ENCODE measurements at places on chromosomes 12 and 14.
A peak's percentile ranks its signal among the peaks of the same experiment; 100 is the strongest.

GRCh38 chr12:81617915-81618314, 141.2 kb downstream of the PPFIA2 start:
- no peak for DNase-seq

DNA sequence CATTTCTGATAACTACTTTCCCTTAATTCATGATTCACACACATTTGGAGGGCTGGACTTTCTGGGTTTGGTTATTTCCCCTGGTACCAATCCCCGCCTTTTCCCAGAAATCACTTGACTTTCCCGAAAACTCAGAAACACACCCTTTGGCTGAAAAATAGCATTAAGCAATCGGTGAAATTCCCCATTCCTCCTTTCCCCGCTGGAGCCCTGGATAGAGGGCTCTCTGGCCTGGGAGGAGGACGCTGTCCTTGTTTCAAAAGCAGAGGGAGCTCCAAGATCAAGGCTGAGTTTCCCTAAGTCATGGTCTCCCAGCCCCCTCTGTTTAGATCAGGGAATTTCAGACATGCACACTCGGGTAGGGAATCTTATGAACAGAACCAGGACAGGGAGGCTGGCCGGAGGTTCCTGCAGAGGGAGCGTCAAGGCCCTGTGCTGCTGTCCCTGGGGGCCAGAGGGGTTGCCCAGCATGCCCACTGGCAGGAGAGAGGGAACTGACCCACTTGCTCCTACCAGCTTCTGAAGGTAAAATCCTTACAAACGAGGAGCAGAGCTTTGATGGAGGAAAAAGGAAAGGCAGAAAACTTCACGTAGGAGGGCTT, at the start of gene C1S:
TSS of gene C1S (plus strand) at position 366 of the 602 bp plus-strand sequence. CDS start 1,195 bp downstream, outside the sequence.
- DNase-seq: peak; percentile 98

DNA sequence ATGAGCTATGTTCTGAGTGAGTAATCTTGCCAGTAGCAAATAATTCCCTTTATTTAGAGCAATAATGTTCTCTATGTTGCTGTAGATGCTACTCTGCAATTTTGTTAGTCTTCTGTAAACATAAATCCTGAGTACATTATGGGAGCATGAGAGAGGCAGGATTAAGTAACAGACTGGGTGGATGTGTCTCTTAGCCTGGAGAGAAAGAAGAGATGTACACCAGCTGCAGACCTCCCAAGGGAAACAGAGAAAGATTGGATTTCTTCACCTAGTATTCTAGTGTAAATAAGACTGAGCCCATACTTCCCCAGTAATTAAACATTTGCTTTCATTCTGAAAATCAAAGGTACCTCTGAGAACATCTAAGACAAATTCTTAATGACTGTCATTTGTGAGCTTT, 564.0 kb downstream of the TRHDE start:
- DNase-seq: no peak

- no peak for DNase-seq
Observed at GRCh38 chr12:41468341-41468740, 280.2 kb downstream of the PDZRN4 start.

GRCh38 chr14:68172627-68173026, 353.0 kb downstream of the RAD51B start:
- DNase-seq: no peak

GRCh38 chr12:131991816-131992430, 42.2 kb downstream of the EP400 start:
- no peak for DNase-seq

DNA sequence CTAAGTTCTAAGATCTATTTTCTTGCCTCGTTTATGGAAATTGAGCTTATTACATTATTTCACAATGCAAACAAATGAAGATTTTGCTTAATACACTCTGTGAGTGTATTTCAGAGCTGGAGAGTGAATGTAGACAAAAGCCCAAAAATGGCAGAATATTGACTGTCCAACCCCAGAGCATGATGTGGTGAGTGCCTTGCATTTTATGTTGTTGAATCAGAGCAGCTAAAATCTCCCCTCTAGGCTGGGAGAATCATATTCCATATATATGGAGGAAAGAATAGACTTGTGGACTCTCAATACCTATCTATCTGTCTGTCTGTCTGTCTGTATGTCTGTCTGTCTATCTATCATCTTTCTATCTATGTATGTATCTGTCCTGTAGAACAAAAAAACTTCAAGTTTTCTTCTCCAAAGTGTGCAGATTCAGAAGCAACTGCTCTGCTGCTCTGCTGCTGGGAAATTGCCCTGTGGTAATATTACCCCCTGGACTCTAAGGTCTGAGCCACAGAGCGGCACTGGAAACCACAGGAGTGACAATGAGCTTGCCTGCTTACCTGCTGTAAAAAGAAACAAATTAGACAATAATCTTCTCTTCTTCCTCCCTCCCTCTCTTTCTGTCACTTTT, 209.4 kb upstream of the PRICKLE1 start:
- no peak for DNase-seq

- DNase-seq: no peak
Observed at GRCh38 chr12:47360771-47361388, 281.1 kb upstream of the AMIGO2 start.

DNA sequence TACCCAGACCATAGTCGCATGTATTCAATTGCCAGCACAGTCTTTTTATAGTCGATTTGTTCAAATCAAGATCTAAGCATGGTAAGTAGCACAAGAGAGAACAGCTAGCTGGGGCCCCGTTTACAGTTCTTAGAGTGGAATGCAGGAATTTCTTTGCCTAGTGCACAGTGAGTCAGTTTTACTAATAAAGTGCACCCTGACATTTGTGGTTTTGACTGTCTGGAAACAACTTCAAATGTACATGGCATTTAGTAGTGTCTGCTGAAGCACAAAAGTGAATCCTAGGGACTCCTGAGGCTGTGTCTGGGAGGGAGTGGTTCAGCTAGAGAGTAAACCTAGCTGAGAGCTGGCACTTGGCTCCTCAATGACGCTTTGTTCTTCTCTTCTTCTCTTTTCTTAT, 64.9 kb downstream of the TMX1 start:
- peak; percentile 93 for DNase-seq

GRCh38 chr12:2083008-2083407, 30.2 kb downstream of the CACNA1C start:
- no peak for DNase-seq

- DNase-seq: no peak
Observed at GRCh38 chr14:86321151-86321550, 791.2 kb downstream of the FLRT2 start.

Measured in AG09309 (cell line).